ENCODE measurements at places on chromosomes 2 and 18.

DNA sequence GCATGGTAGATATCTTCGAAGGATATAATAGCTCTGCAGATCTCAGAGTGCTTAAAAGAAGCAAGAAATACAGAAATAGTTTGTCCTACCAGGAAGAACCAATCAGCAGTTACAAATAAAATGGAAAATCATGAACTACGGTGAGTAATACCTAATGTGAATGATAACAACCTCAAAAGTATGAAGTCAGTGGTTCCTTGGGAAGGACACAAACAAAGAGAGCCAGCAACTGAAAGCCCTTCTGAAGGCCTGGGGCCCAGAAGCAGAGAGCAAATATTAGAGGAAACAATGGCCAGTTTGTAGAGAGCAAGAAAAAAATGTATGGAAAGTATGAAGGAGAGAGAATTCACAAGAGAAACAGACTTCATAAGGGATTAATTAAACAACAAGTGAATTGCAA is 226.8 kb upstream of the CHST9 start:
- DNase-seq = no peak

GRCh38 chr2:234245945-234246344 is 195.4 kb downstream of the SPP2 start:
- peak; percentile 73 for DNase-seq

DNA sequence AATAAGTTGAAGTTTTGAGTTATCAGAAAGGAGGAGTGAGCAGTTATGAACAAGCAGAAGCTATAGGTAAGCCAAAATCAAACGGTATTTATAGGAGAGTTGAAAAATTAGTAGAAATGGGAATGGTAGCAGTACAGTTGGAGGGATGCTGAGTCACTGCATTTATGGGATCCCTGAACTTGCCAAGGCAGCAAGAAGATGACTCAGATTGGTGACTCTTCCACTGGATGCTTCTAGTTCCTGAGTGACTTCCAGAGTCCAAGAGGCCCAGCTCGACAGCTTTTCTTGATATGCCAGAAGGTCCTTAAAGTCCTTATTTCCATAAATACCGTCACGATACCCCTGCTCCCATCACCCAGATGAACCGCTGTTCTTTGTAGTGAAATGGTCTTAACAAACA is 31.1 kb upstream of the ACTR3 start:
- DNase-seq = peak; percentile 95

GRCh38 chr2:16821692-16822091 is 156.1 kb upstream of the CYRIA start:
- DNase-seq = no peak

DNA sequence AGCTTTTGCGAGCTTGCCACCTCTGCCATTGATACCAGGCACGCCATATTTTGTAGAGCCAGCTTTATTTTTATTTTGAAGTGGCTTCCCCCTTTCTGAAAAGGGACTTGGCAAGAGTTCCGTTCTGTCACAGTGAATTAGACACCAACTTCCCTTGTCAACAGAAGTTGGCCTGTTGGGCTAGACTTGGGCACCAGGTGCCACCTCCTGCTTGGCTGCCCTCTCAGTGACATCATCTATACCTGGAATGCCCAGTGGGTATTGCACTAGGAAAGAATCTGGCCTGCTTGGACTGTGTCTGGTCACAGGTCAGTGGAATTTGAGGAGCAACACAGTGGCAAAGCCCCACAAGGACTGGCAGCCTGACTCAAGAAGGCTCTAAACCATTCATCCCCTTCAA is 101.0 kb downstream of the BCL2L11 start:
- DNase-seq = no peak

- peak; percentile 88 for DNase-seq
Observed at GRCh38 chr2:84946204-84947009, 24.6 kb upstream of the KCMF1 start.

DNA sequence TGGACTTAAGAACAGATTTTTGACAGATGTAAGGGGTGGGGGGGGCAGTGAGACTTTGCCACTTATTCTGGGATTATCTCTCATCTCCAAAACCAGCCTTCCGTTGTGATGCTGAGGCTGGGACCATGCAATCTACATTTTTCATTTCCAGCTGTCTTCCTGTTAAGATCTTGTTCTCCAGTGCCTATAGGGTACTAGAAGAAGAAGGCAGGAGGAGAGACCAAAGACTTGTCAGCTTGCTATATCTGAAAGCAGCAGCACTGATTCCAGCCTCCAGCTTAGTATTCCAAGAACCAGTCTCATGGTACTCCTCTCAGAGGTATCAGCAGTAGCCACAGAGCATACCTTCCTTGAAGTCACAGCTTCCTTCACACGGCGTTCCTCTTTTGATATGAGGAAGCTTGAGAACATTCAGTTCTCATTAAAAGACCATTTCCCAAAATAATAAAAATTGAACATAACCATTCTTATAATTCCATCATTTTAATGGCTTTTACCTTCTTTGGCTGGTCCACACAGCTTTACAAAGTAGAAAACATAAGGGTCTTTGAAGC is 49.8 kb downstream of the USP34 start:
- DNase-seq = no peak

DNA sequence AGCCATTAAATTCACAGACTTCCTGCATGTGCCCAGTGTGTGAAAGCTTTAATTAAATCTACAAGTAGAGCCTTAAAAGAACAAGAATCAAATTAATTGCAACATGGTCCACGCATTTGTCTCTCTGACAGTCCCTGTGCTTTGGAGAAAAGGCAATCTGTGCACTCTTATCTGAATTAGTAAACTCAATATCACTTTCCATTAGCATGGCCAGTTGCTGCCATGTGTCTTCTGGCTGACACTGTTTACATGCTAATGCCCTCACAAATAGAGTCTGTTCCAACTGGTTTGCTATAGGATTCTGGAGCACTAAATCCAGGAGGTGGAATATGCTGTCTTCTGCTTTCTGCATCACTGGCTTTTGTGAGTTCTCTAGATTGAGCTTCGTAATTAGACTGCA is 434.5 kb upstream of the RAB12 start:
- no peak for DNase-seq

DNA sequence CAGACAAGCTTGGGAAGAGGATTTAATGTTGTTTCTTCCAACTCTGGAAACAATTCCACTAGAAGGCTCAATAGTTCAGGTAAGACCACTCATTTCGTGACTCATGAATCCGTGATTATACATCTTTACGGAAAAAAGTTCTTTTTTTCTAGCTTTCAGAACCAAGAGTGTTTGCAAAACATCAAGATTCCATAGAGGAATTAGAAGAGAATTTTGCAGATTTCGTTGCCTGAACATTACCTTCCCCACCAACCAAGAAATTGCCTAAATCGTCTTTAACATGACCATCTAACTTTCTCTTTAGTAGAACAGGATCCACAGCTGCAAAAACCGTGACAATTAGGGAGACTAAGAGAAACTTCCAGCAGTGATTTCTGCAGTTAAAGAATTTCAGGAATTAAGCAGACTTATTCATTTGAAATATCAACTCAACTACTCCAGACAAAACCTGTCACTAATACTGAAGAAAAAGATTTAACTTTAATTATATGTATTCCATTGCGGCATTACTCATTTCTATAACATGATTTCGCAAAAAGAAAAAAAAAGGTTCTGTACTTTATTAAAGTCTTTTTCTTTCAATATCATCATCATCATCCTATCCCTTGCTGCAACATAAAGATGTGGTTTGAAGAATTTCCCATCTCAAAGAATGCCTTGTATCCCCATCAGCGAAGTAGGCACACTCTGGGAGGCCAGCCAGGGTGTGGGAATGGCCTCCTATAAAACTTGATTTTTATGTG is 1.9 kb upstream of the NAB1 start:
- DNase-seq = no peak

DNA sequence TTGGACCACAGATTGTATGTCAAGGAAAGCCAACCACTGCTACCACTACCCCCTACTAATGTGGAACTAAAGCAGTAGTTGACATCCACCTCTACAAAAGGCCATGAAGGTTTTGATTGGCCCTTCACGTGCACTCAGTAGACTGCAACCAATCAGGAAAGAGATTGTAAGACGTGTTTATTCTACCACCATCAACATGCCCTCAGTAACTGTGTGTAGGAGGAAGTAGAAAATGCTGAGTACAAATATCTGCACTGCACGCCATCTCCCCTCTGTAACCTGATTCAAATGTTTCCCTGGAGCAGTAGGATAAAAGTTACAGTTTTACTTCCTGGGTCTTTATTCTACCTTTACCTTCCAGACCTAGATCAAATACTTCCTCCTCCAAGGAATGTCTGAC is 2.9 kb upstream of the CASP10 start:
- no peak for DNase-seq
